ENCODE measurements at places on chromosomes 1 and 21. TPM values are rescaled to one million over a fixed set of nuclear protein-coding genes. Genes with fewer than 3 reads are reported as not detected.
A peak's percentile ranks its signal among the peaks of the same experiment; 100 is the strongest.

DNA sequence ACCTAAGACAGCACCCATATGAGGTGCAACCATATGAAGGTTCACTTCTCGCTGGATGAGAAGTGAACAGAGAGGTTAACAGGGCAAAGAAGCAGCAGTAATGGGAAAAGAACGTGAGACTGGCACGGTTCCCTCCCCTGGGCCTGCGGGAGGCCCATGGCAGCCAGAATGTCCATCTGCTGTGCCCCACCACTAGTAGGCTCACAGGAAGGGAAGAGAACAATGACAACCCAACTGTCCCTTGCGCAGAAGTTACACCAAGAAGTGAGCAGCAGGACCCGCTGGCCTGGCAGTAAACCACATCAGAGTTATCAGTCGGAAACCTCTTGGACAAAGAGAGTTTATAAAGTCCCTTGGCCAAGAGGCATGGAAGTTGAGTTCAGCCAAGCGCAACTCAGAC, 11.3 kb downstream of the HIVEP3 start:
- no peak for DNase-seq

Gene LCE3D
- total RNA-seq, result not detected

DNA sequence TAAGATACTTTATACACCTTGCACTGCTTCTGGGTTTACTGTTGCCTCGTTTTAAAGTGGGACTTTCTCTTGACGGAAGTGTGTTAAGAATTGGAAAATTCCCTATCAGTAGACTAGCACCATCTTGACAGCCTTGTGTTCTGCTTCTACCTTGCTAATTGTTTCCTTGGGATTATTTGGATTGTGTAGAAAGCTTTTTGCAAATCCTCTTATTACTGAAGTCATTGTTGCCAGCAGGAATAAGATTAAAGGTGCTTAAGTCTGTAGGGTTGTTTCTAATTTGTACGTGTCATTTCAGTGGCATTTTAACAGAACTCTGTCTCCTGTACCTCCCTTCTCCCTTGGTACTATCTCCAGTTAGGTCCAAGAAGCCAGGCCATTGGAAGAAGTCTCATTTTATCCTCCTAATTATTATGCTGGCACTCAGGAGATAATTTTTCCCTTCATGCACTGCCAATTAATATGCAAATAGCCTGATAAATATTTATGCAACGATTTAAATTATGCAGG, 107.7 kb downstream of the POU2F1 start:
- no peak for DNase-seq

Gene CHI3L1
- 0.32 TPM for total RNA-seq

DNA sequence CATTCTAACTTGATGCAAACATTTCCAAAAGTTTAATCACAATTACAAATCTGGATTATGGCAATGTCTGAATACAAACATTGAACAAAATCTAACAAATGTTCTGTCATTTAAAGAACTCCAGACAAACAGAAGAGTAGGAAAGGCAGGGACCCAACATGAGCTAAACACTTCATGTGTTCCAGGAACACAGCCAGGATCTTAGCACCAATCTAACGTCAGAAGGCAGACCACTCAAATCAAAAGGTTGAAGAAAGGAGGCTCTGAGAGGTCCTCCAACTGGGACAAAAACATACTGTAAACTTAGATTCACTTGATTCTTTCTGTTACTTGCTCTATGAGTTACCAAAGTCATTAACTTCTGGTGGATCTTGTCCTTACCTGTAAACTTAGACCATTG, 374.0 kb downstream of the NEGR1 start:
- DNase-seq, result no peak

Gene AMY1B
- not detected for total RNA-seq

Gene HCRTR1
- total RNA-seq, result 0.46 TPM

GRCh38 chr1:22794647-22795365, 84.2 kb downstream of the EPHB2 start:
- DNase-seq, result peak; percentile 51

Gene NPPB
- 5.1 TPM for total RNA-seq

DNA sequence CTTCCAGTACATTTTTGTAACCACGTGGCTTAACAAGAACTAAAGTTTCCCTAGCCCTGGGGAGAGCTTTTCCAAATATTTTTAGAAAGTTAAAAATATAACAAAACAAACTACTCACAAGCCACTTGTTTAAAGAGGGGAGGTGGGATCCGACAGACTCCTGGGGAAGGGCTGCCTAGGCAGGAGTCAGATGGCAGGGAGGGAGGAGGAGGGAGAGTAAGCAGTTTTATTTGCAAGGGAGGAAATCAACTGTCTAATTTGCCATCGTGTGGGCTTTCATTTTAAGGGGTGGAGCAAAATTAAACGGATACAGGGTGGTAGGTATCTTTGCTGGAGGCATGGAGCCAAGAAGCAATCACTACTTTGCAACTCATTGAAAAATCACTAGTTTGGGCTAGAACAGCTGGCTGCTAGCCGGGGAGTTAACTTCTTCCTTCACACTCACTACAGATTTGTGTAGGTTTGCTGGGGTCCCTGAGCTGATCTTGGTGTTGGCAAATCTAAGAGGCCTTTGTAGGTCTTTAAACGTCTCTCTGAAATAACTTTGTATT, 8.8 kb downstream of the BARHL2 start:
- no peak for DNase-seq

Gene WNT2B
- 1.2 TPM for total RNA-seq

Gene SPRR2A
- not detected for total RNA-seq

Gene LRRC3
- 2.7 TPM for total RNA-seq

Gene OR2T27
- not detected for total RNA-seq

Gene MSH4
- total RNA-seq, result 0.35 TPM

Gene OVAAL
- total RNA-seq, result 1.1 TPM

Gene ADAMTS1
- total RNA-seq, result 41.4 TPM

- DNase-seq, result no peak
These were observed 43.9 kb upstream of the FOXO6 start for GRCh38 chr1:41317361-41317760.

- no peak for DNase-seq
These were observed 282.3 kb downstream of the USH2A start for GRCh38 chr1:216140730-216141524.

Gene PACC1
- total RNA-seq, result 2.2 TPM

DNA sequence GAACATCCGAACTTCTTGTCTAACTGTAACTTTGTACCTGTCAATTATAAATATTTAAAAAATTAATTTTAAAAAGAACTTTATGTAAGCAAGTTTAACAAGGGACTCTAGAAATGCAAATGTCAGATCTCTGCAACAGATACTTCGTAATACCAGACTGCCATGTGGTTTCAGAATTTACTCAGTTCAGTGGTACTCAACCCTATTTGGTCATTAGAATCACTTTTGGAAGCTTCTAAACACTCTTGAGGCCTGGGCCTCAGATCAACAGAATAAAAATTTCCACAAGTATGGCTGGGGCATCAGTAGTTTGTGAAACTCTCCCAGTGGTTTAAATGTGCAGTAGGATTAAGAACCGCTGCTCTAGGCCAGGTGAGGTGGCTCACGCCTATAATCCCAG, 139.5 kb upstream of the SMYD2 start:
- DNase-seq, result no peak

GRCh38 chr1:109937738-109938137, 27.1 kb downstream of the CSF1 start:
- no peak for DNase-seq

- peak; percentile 69 for DNase-seq
These were observed 55.7 kb upstream of the ETV3 start for GRCh38 chr1:157193702-157194391.

DNA sequence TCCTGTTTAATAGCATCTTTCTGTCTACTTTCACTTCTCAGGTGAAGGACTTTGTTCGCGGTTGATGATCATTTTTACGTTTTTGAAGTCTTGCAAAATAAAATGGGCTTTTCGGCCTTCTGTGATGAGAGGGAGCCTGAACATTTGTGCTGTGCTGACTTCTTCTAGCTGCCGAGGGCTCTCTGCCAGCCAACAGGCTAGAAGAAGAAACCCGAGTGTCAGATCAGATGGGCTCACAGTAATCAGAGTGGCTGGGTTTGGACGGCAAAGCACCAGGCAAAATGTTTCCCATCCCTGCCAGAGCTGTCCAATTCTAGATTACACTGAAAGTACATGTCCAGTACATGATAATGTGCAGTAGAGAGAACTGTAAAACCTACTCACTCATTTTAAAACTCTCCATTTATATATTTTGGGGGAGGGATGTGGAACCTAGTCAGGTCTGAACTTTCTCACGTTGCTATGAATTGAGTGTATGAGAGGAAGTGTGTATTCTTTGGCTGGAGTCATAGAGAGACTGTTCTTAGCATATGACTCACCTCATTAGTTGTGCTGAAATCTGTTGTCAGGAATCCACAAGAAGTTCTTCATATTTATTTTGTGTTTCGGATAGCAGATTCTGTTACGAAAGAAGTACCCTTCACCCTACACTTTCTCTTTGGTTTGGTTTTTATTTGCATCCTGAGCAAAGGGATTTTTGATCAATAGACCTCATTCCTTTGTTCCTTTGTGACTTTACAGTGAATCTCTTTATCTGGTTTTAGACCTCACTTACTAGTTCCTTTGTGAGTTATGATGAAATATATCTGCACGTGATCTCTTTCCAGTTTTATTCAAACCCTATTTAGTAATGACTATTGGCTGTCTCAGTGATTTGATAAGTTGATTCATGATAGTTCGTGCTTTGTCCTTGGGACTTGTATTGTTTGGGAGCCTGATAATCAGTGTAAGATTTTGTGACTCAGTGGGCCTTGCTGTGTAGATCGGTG, 4.8 kb downstream of the ATP1A1 start:
- peak; percentile 87 for DNase-seq

Gene OR6N1
- total RNA-seq, result not detected

Gene MRPL55
- total RNA-seq, result 65.6 TPM

Gene KISS1
- total RNA-seq, result not detected

Gene CGN
- 0.27 TPM for total RNA-seq

DNA sequence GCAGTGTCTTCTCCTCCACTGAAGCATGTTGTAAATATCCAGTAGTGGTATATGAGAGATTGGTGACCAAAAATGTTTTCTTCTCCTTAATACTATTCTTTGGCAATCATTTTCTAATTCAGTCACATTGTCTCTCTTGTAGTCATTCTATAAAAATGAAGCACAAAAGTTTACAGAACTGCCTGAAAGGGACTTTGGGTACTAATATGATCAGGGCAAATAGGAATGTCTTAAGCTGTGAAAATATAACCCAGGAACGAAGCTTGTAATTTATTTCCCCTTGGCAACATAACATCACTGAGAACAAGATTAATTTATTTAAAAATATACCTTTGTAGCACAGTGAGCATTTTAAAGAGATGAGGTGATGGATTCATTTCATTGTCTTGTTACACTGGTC, 4.9 kb downstream of the B3GALT2 start:
- DNase-seq, result no peak

Gene GSTM4
- 37.3 TPM for total RNA-seq

Gene FMO3
- total RNA-seq, result 1.2 TPM

Gene AUNIP
- 0.11 TPM for total RNA-seq

DNA sequence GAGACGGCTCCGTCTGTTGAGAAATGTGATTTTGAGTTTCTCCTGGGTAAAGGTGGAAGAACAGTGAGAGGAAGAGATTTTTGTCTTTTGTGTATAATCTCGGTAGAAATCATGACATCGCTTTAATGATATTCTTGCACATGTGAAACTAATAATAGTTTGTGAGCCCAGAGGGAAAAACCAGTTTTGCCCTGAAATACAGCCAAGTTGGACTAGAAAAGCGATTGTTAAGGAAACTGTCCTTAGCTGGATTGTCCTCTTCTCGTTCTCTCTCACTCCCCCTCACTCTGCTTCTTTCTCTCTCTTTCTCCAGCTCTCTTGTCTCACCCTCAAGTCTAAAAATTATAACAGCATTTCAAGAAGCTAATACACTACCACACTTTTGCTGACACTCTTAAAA, 17.1 kb downstream of the KCNJ6 start:
- no peak for DNase-seq

Gene ITLN2
- total RNA-seq, result not detected

DNA sequence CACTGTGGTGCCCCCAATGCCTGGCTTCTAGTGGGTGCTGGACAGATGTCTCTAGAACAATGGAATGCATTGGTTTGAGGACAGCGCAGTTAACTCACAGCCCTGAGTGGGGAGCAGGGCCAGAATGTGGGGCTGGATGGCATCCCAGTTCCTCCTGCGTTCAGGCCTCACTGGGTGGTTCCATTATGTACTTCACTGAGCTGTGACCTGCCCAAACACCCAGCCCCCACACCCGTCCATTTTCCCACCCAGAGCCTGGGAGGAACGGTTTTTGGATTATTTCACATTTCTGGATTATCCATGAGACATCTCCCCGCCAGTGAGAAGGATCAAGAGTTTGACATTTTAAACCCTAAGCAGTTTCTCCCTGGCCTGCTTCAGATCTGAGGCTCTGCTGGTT, 55.3 kb upstream of the WASF2 start:
- DNase-seq, result peak; percentile 87

Gene CNR2
- total RNA-seq, result not detected
